ENCODE measurements at places on chromosomes 3 and 15. TPM values are rescaled to one million over a fixed set of nuclear protein-coding genes. Genes with fewer than 3 reads are reported as not detected.

DNA sequence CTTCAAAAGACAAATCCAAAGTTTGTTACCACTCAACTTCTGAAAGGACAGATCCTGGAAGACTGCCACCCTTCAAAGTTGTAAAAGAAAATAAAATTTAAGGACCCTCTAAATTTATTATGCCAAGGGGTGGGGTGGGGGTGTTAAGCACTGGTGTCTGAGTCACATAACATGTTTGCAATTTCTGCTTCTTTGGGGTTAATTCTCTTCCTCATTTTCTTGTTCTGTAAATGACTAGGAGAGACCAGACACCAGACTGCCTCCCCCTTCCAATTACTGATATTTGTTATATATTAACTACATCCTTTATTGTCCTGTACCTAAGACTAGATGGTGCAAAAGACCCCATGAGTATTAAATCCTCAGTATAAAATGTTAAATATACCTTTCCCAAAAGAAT lies 242.8 kb downstream of the ZNF385D start:
- H3K27me3 ChIP-seq: no peaks in the 10 kb centered on the region
- no peak for DNase-seq
- no peak overlapping the region for H3K4me3 ChIP-seq
- peaks cover 6% of the 10 kb centered on the region for H3K36me3 ChIP-seq
- H3K27ac ChIP-seq: no peak overlapping the region
- H3K4me1 ChIP-seq: no peaks in the 10 kb centered on the region

GOLGA6D gene
- not detected for total RNA-seq

GRCh38 chr3:90031121-90031520 lies 923.7 kb downstream of the EPHA3 start:
- H3K27ac ChIP-seq: no peak overlapping the region
- no peaks in the 10 kb centered on the region for H3K4me1 ChIP-seq

- H3K27ac ChIP-seq: no peak overlapping the region
- DNase-seq: no peak
- H3K4me1 ChIP-seq: no peaks in the 10 kb centered on the region
- no peaks in the 10 kb centered on the region for H3K36me3 ChIP-seq
- no peak overlapping the region for H3K4me3 ChIP-seq
- no peaks in the 10 kb centered on the region for H3K27me3 ChIP-seq
These were observed 1643.0 kb downstream of the OTOL1 start for GRCh38 chr3:163139600-163139999.

DNA sequence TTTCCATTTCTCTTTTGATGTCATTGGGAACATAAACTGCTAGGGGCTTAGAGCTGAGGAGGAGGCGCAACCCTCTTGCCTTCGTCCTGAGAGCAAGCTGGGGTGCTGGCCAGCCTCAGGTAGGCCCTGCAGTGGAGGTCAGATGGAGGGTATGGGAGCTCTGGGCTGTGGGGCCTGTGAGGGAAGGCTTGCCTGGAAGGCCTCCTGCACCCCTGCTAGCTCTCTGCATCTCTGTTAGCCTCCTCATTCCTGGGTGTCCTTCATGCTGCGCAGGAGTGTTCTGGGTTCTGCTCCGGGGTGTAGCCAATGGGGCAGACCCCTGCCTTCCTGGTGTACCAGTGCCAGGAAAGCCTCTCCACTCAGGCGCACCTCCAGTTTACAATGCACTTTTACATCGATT lies 11.8 kb downstream of the GP5 start:
- H3K4me3 ChIP-seq: no peak overlapping the region
- no peak overlapping the region for H3K27ac ChIP-seq
- H3K27me3 ChIP-seq: no peaks in the 10 kb centered on the region

GRCh38 chr3:170836491-170836890 lies 33.5 kb downstream of the RPL22L1 start:
- no peak overlapping the region for H3K27ac ChIP-seq
- no peak for DNase-seq
- H3K36me3 ChIP-seq: no peaks in the 10 kb centered on the region

DNA sequence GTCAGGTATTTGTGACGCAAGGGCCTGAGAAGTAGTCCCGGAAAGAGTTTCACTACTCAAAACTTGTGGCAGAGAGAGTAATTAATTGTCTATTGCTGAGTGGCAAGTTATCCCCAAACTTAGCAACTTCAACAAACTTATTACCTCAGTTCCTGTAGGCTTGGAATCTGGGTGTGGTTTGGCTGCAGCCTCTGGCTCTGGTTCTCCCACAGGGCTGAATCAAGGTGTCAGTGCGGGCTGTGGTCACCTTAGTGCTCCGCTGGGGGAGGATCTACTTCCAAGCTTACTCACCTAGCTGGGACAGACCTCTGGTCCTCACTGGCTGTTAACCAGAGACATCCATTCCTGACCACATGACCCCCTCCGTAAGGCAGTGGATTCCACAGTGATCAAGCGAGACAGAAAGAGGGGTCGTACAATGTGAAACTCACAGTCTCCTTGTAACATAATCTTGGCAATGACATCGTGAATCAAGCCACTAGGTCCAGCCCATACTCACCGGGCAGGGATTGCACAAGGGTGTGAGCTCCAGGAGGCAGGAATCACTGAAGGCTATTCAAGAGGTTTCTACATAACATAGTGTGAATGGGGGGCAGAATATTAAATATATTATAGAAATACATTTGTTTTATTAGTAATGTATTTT lies 138.3 kb downstream of the RYR3 start:
- H3K27ac ChIP-seq: no peak overlapping the region
- H3K36me3 ChIP-seq: no peaks in the 10 kb centered on the region
- H3K4me1 ChIP-seq: peaks cover 18% of the 10 kb centered on the region
- DNase-seq: no peak
- no peaks in the 10 kb centered on the region for H3K27me3 ChIP-seq

GPR27 gene
- total RNA-seq: 0.54 TPM

DNA sequence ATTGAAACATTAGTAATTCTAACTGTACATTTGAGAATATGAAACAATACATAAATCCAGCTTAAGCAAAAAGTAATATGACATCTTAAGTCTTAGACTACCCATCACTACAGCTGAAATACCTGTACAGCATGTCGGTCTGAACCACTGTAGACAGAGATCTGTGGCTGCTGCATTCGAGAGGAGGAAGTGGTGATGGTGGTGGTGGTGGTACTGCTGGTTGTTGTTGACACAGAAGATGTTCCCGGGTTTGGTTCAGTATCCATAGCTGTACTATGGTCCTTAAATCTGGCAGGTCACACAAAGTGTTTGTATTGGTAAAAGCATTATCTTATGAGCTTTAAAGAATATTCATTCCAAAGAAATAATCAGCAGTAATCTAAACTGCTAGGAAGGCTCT lies 2.9 kb downstream of the PHC3 start:
- H3K27ac ChIP-seq: no peak overlapping the region
- peaks cover 32% of the 10 kb centered on the region for H3K4me1 ChIP-seq
- H3K36me3 ChIP-seq: peaks cover 36% of the 10 kb centered on the region

SLC22A14 gene
- 0.41 TPM for total RNA-seq

DNA sequence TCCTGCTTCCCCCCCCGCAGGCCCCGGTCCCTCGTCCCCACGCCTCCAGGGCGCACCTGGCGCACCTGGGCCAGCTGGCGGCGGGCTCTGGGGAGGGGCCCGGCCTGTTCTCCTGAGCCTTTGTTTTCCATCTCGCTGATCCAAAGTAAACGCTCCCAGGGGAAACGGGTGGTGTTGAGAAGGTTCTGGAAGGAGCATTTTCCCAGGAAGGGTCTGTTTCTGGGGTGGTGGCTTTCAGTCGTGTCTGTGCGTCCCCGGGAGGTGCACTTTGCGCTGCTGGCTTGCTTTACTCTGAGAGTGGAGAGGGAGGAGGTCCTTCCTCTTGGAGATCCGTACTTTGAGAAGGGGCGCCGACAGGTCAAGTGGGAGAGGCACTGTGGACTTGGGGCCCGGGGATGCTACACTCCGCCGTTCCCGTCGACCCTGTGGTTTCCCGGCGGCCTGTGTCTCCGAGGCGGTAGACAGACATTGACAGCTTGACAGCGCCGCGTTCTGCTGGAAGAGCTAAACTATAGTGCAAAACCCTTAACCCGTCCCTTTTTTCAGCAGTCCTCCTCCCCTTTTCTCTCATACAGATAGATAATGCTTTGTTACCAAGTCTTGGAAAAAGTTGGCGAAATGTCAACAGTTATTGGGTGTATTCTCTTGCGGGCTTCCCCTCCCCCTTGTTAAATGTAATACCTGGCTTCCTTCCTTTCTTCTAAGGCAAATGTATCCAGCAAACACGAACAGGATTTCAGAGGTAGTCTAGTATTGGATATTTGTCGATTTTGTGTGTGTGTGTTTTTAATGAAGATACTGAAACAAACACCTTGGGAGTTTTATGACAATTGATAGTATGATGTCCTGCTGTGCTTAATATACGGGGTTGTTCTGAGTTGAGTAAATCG lies 6.5 kb downstream of the TPM1 start:
- H3K4me3 ChIP-seq: peak overlapping the region; percentile 83
- no peaks in the 10 kb centered on the region for H3K27me3 ChIP-seq
- H3K4me1 ChIP-seq: peaks cover 69% of the 10 kb centered on the region
- DNase-seq: no peak
- peak overlapping the region; percentile 98 for H3K27ac ChIP-seq
- H3K36me3 ChIP-seq: peaks cover 14% of the 10 kb centered on the region

RTP3 gene
- total RNA-seq: not detected

DUSP7 gene
- total RNA-seq: 42.2 TPM

- no peaks in the 10 kb centered on the region for H3K27me3 ChIP-seq
- no peak overlapping the region for H3K4me3 ChIP-seq
- H3K27ac ChIP-seq: no peak overlapping the region
These were observed 160.9 kb downstream of the SMAD6 start for GRCh38 chr15:66862940-66863335.

GRCh38 chr15:101168463-101168824 lies 83.4 kb downstream of the CHSY1 start:
- DNase-seq: peak; percentile 48
- H3K36me3 ChIP-seq: no peaks in the 10 kb centered on the region
- H3K4me3 ChIP-seq: peak overlapping the region; percentile 59
- H3K4me1 ChIP-seq: peaks cover 68% of the 10 kb centered on the region
- H3K27ac ChIP-seq: peak overlapping the region; percentile 95

GOLGA8G gene
- not detected for total RNA-seq

- H3K4me1 ChIP-seq: peaks cover 5% of the 10 kb centered on the region
- no peak overlapping the region for H3K4me3 ChIP-seq
These were observed 93.1 kb downstream of the MYLK start for GRCh38 chr3:123791073-123791370.

DNA sequence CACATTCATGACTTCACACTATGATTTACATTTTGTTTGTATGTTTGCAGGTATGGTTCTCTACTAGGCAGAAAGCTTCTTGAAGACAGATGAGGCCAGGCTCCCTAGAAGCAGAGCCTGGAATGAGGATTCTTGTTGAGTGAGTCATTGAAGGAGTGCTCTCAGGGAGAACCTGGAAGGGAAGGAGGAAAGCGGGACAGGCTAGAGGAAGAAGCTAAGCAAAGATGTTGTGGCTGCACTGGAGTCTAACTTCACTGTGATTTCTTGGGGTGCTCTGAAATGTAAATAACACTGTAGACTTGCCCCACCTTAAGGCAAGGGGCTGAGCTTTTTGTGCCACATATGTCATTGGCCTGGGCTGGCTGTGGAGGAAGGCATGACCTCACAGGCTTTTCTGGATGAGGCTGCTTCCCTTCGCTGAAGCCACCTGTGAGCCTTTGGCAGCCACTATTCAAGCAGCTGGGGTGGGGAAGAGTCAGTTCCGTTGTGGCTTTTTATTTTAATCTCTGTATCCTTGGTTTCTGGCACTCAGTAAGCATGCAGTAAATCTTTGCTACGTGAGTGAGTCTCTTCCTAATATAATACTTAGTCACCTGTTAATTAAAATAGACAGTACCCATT lies 307.3 kb downstream of the SV2B start:
- no peaks in the 10 kb centered on the region for H3K36me3 ChIP-seq
- no peaks in the 10 kb centered on the region for H3K27me3 ChIP-seq
- H3K27ac ChIP-seq: no peak overlapping the region
- DNase-seq: no peak
- H3K4me3 ChIP-seq: no peak overlapping the region
- H3K4me1 ChIP-seq: peaks cover 17% of the 10 kb centered on the region

- no peak overlapping the region for H3K27ac ChIP-seq
- no peak overlapping the region for H3K4me3 ChIP-seq
- no peaks in the 10 kb centered on the region for H3K27me3 ChIP-seq
These were observed 49.1 kb downstream of the CCK start for GRCh38 chr3:42216931-42217333.
